Fibroblast of lung (primary cell): ENCODE measurements at places on chromosomes 16 and 17.

- DNase-seq = no peak
Measured at GRCh38 chr16:80981103-80981502, 25.6 kb downstream of the CMC2 start.

- peak; percentile 71 for DNase-seq
Measured at GRCh38 chr17:77247048-77247541, 106.3 kb downstream of the SEC14L1 start.

DNA sequence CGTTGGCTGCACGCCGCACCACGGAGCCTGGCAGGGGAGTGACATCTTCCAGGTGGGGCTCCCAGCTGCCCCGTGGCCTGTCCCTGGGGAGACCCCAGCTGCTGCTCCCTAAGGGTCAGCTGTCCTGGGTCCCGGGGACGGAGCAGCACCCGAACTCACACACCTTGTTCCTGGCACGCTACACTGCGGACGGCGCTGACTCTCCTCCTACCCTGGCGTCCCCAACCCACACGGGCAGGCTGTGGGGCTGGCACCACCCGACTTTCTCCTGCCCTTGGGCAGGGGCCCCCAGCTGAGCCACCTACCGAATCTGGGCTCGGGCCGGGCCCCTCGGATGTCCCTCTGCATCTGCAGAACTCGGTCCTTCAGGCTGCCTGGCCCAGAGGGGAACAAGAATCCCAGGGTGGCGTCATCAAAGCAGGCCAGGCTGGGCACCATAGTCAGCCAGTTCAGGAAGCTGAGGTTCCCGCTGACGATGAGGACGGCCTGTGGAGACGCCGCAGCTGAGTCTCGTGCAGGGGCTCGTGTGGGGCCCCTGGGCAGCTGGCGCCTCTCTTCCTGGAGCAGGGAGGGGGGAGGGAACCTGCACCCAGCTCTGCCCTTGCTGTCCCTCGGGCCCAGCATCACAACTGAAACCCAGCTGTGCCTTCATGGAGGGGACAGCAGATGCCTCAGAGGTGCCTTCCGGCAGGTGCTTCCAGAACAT, 70.5 kb upstream of the GNG13 start:
- DNase-seq = no peak

GRCh38 chr16:14199624-14200023, 128.5 kb downstream of the MRTFB start:
- peak; percentile 11 for DNase-seq

DNA sequence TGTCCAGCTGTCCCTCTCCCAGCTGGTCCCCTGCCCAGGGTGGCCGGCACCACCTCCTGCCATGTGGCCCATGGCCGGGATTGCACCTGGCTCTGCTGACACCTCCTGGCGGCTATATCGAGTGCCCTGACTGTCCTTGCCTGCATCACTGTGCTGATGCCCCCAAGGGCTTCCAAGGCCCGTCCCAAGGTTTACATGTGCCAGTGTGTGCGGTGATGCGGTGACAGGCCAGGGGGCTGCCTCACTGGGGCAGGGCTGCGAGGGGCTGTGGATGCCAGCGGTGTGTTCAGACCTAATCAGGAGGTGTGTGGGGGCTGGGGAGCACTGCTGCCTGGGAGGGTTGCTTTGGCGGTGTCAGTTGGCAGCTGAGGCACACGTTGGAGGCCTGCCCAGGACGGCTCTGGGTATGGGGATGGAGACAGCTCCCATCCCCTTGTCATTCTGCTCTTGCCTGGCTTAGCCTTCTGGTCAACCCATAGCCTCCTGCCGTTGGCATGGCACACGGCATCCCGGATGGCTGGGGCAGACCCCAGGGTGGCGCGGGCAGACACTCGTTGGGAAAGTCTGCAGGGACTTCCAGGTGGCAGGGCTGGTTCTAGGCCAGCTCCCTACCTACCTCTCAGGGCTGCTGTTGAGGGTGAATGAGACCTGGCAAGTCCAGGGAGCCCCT, 5.5 kb downstream of the MAP2K3 start:
- no peak for DNase-seq

GRCh38 chr16:29825145-29826044, 5.1 kb downstream of the MVP start:
- peak; percentile 90 for DNase-seq

DNA sequence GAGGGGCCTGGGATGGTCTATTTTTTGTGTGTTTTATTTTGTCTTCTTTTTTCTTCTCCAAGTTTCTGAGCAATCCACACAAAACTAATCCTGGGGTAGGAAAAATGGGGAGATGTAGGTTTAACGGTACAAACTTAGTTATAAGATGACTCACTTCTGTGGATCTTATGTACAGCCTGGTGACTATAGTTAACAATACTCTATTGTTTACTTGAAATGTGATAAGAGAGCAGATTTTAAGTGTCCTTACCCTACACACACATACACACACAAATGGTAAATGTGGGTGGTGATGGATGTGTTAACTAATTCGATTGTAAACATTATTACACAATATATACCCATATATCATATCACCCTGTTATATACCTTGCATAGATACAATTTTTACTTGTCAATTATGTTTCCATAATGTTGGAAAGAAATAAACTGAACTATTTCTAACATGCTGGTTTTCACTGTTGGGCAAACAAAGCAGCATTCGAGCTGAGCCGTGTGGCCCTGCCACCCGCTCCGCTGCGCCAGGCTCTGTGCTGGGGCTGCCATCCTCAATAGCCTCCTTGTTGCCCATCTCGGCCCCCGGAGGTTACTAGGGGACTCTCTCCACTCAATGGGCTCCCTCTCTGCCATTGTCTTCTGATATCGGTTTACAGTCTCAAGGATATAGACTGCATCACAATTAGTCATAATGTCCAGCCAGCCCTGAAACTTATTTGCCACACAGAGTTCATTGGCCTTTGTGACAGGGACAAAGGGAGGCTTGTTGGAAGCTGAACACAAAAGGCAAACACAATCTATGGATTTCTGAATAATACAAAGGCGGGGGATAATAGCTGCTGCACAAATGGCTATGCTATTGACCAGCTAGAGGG, 380.3 kb upstream of the MAF start:
- no peak for DNase-seq

- DNase-seq = no peak
Measured at GRCh38 chr16:29862383-29862883, 593 bp downstream of the CDIPT start.

- DNase-seq = no peak
Measured at GRCh38 chr17:27558341-27558740, 72.6 kb upstream of the LGALS9 start.

- no peak for DNase-seq
Measured at GRCh38 chr16:8872967-8873865, 4.4 kb upstream of the CARHSP1 start.

GRCh38 chr16:11032922-11033291, 88.5 kb downstream of the CLEC16A start:
- peak; percentile 97 for DNase-seq

- no peak for DNase-seq
Measured at GRCh38 chr17:260031-260791, 78.8 kb upstream of the DOC2B start.

DNA sequence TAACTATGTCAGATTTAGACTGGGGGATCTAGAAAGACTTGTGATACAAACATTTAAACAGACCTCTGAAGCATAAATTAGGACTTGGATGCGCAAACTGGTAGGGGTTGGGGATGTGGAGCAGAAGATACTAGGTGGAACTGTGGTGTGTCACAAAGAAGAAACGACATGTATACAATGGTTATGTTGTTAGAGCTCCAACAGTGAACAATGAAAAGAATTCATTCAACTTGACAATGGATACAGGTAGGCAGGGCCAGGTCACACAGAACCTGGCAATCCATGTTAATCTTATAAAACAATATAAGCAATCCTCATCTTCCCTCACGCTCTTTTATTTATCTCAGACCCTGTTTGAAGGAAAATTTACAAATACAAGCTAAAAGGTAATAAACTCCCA, 102.0 kb downstream of the CDC27 start:
- no peak for DNase-seq

- no peak for DNase-seq
Measured at GRCh38 chr16:30925632-30925987, 2.2 kb downstream of the FBXL19 start.

GRCh38 chr17:66786107-66786506, 48.8 kb upstream of the CACNG5 start:
- DNase-seq = no peak

DNA sequence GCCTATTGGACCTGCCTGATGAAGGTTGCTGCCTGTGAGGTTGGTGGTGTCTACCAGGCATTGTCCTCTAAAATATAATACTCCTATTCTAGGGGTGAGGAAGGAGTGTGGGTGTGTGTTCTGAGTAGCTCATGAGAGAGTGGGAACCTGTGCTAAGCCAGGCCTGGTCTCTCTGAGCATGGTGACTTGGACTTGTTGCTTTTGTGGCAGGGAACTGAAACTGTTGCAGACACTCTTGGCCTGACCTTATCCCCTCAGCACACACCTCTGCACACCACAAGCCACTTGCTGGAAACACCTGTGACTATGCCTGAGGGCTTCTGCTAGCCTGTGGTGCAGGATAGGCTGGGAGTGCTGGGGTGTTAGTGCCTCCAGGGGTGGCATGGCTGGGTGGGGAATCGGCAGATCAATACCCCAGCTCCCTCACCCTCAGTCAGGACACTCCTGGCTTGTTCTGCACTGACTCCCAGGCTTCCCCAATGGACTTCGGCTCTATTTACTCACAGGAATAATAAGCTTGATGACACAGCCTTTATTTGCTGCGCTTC, 29.9 kb downstream of the PLCG2 start:
- no peak for DNase-seq

- no peak for DNase-seq
Measured at GRCh38 chr17:37233036-37233435, 142.7 kb upstream of the C17orf78 start.

DNA sequence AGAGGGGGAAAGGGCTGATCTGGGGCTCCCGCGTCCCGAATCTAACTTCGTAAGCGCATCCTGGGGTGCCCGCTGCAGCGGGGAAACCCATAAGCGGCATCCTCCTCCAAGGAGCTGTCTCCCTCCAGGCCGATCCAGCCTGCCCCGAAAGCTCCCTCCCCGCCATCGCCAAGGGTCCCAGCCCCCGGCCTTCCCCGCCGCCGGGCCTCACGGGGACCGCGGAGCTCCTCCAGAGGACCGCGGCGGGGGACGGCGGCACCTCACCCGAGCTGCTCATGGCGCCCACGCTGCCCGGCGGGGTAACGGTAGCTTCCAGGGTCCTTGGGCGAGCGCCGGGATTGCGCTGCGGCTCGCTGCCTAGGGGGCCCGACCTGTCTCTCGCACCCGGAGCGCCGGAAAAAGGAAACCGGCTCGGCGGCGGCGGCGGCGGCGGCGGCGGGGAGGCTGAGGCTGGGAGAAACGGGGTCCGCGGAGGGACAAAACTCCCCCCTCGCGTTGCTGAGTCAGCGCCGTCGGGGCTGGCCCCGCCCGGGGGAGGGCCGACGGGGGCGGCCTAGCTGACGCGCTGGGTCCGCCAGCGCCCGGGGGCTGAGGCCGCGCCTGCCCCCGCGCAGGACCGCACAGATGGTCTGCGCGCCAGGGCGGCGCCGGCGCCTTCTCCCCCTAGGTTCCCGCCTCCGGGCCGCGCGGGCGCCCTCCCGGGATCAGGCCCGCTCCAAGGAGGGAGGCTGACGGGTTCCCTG, at the start of gene BLMH:
Gene BLMH, minus strand, starts transcription at position 402 of the 743 bp plus-strand sequence. Its CDS starts 125 bp downstream, at position 277.
- DNase-seq = peak; percentile 81

- DNase-seq = no peak
Measured at GRCh38 chr16:57022445-57022844, 33.1 kb downstream of the NLRC5 start.

GRCh38 chr17:75906143-75906884, 1.6 kb upstream of the MRPL38 start:
- DNase-seq = no peak

- DNase-seq = no peak
Measured at GRCh38 chr16:89704281-89704680, 2.8 kb upstream of the SPATA2L start.
